ENCODE measurements at places on chromosomes 12 and 14.

- no peak for DNase-seq
Observed at GRCh38 chr12:53060721-53061276, 10.9 kb downstream of the TNS2 start.

DNA sequence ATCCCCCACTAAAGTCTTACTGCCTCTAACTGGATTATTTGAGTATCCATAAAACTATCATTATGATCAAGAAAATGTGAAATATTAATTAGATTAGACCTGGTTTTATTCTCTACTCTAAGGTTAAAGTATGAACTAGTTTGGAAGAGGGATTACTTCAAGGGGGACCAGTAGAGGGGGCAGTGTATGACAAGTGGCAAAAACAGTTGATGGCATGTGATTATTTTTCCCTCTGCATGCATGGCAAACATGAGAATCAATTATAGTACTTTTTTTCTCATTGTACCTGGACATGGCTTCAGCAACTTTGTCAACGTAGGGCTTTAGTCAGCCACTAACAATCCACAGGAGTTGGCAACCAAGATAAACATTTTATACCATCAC is 145.0 kb upstream of the SLC38A2 start:
- DNase-seq = no peak

GRCh38 chr12:74021937-74022336 is 515.7 kb upstream of the ATXN7L3B start:
- DNase-seq = peak; percentile 10

DNA sequence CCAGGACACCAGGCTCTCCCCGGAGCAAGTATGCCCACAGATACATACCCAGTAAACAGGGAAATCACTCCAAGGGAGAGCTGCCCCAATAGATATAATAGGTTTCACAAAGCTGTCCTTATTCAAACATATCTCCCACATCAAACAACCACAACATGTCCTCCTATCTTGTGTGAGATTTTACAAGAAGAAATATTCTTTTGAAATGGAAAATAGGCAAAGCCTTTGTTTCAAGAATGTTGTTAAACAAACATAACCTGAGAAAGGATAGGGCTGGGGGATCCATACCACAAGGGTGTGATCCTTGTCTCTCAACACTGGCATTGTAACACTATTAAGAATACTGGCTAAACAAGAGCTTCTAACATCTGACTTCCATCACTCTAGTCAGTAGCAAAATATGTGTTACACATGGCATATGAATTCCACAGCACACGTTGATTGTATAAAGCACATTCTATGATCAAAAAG is 32.9 kb downstream of the LGR5 start:
- DNase-seq = peak; percentile 58

DNA sequence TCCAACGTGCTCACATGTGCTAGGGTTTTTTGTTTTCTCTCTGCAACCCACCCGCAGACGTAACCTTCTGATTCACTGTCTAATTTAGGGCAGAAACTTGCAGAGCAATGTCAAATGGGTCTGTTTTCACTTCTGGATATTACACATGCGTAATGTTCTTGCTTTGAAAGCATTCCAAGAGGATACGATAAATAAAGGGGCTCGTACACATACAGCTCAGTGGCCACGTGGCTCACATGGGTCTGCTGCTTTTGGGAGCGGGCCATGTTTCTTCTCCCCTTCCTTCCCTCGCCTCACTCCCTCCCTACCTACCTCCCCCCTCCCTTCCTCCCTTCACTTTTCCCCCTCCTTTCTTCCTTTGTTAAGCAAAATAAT is 23.4 kb downstream of the CACNA1C start:
- DNase-seq = no peak

DNA sequence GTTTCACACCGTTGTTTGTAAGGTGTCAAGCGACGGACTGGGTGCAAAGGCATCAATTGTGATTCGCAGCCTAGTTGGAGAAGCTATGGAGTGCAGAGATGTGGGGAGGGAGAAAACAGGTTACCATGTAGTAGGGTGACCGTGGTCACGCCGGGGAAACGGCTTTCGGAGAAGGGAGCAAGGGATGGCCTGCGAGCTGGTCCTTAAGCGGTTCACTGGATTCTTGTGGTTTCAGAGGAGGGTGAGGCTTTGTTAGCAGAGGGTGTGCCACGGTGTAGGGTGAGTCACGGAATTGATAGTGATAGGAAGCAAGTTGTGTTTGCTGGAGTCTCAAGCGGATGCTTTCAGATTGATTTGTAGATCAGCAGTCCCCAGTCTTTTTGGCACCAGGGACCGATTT is 2.3 kb downstream of the PIWIL1 start:
- DNase-seq = no peak

GRCh38 chr12:62683776-62684569 is 217.3 kb downstream of the MON2 start:
- no peak for DNase-seq

DNA sequence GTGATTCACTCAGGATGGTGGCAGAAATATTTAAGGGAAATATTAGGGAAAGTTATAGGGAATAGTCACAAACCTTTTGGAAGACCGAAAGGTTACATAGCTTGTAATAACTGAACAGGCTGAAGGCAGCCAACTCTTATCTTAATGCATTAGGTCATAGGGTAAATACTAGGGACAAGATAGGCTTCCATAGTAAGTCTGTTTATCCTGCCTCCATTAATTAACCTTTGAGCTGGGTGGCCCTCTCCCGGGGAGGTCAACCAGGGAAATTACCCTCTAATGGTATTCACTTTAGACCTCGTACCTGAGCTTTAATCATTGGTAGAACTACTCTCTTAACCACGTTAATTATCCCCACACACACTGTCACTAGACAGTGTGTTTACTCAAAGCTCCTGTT is 981.8 kb downstream of the SLC16A7 start:
- no peak for DNase-seq

DNA sequence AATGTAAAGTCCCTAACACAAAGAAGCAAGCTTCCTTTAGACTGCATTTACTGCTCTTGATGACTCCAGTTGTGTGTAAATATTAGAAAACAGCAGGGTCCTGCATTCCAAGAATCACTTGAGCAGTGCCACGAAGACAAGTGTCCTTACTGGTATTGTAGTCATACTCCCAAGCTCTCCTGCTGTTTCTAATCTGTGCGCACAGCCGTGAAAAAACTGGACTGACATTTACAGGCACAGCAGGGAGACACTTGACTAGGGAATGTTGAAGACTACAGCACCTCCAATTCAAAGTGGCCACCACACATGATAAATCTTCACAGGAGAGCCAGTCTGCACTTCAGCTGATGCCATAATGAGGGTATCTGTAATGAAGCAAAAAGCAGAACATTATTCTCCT is 91.4 kb downstream of the VRK1 start:
- DNase-seq = no peak

GRCh38 chr14:60356906-60357550 is 108.0 kb downstream of the PPM1A start:
- no peak for DNase-seq

DNA sequence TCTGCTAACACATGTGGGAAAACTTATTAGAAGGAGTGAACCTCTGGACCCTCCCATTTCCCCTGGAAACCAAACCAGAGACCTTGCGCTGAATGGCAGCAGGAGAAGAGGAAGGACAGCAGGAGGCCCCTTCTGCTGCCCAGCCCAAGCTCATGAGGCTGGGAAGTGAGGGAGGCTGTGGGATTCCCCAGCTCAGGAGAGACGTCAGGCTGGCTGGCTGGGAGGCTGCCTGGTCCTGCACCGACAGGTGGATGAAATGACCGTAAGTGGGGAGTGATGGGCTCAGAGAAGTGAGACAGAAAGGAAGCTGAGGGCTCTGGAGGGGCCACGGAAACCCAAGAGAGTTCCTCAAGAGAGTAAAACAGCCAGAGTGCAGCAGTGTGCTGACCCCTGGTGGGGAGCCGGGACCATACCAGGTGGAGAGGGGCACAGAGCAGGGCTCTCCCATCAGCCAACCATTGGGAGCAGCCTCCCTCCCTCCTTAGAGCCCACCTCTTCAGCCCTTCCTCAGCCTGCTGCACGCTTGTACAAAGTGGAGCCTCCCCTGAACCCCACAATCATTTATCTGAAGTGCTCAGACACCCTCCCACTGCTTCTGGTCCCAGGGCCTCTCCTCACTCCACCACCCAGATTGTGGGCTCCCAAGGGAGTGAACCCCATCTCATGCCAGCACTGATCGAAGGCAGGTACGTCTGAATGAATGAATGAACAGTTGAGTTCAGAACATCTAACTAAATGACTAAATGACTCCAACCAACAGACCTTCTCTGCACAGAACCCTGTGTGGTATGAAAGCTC is 14.0 kb downstream of the TAMALIN start:
- peak; percentile 40 for DNase-seq

- DNase-seq = no peak
Observed at GRCh38 chr12:72219937-72220336, 52.2 kb upstream of the TRHDE start.

- no peak for DNase-seq
Observed at GRCh38 chr12:5525783-5526367, 94.0 kb downstream of the NTF3 start.

GRCh38 chr14:24734917-24735500 is 101.0 kb upstream of the GZMB start:
- DNase-seq = no peak

- no peak for DNase-seq
Observed at GRCh38 chr14:90661866-90662265, 154.4 kb downstream of the TTC7B start.

- DNase-seq = no peak
Observed at GRCh38 chr12:109695961-109696461, 17.6 kb upstream of the FAM222A start.

GRCh38 chr14:63205044-63205575 is 867 bp downstream of the RHOJ start:
- DNase-seq = no peak

- DNase-seq = no peak
Observed at GRCh38 chr12:1726753-1727152, 35.9 kb downstream of the ADIPOR2 start.

- DNase-seq = peak; percentile 64
Observed at GRCh38 chr12:120265473-120266179, at the start of gene PXN. Gene PXN, minus strand, starts transcription at chr12:120265730. Its CDS starts 101 bp downstream, at chr12:120265629.

DNA sequence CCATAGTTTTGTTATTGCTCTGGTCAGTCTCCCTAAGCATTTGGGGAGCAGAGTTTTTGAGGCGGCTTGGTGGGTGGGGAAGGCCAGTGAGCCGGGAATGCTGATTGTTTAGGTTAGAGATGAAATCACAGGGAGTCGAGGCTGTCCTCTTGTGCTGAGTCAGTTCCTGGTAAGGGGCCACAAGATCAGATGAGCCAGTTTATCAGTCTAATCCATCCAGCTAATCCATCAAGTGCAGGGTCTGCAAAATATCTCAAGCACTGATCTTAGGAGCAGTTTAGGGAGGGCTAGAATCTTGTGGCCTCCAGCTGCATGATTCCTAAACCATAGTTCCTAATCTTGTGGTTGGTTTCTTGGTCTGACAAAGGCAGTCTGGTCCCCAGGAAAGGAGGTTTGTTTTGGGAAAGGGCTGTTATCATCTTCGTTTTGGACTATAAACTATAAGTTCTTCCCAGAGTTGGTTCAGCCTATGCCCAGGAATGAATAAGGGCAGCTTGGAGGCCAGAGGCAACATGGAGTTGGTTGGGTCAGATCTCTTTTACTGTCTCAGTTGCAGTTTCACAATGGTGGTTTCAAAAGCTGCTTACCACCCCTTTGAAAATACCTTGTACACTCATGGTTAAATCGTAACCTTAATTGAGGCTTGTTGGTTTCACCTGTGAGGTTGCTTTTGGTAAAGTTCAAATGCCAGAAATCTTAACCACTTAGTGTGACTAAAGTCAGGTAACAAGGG is 33.6 kb upstream of the HIGD1C start:
- no peak for DNase-seq

- DNase-seq = no peak
Observed at GRCh38 chr14:60090864-60091519, 731 bp upstream of the PCNX4 start.

DNA sequence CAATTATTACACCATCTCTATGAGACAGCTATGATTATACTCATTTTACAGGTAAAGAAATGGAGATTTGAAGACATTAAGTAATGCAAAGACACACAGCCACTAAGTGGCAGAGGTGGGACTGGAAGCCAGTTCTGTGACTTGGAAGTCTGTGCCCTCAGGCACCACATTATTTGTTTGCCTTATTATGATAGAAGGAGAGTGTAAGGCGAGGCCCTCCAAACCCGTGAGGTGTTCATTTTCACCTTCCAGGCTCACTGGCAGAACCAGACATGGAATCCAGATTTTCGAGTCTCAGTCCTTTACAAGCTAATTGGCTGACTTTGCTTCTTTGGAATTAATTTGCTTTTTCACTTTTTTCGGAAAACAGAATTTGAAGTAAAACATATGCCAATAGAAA is 107.9 kb downstream of the CAND1 start:
- no peak for DNase-seq

DNA sequence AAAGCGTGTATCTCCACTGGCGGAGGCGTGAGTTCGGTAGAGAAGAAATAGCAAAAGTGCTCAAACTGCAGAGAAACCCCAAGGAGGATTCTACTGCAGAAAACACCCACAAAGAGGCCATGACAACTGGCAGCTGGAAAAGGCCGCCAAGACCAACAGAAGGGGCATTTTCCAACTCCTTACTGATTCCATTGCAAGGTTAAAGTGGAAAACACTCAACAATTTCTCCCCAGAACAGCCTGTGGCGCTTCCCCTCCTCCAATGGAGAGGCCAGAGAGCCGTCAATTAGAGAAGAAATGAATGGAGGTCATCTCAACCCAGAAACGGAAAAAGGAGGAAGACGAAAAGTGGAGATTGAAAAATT is 618 bp upstream of the ANKRD52 start:
- no peak for DNase-seq

DNA sequence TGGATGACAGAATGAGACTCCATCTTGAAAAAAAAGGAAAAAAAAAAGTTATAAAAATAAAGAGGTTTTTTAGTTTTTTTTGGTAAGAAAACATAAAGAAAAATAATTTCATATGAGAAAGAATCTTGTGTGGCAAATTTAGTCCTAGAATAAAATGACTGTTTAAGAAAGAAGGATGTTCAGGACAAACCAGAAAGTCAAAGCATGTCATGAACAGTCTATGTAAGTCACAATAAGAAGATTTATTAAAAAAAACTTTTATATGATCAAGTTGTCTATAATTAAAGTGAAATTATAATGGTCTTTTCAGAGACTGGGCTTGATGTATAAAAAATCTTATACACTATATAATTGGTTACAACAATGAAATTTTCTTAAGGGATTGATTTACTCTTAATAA is 68.1 kb upstream of the HECTD1 start:
- DNase-seq = no peak

GRCh38 chr12:50151047-50151687 is 16.0 kb downstream of the CERS5 start:
- DNase-seq = no peak

GRCh38 chr12:69052613-69053408 is 119.8 kb upstream of the CPM start:
- DNase-seq = peak; percentile 95

All from SJSA1 (cell line).